ENCODE measurements at places on chromosomes 5 and 9.

GRCh38 chr5:90434116-90434714, 24.7 kb upstream of the CETN3 start:
- peak; percentile 0 for DNase-seq

DNA sequence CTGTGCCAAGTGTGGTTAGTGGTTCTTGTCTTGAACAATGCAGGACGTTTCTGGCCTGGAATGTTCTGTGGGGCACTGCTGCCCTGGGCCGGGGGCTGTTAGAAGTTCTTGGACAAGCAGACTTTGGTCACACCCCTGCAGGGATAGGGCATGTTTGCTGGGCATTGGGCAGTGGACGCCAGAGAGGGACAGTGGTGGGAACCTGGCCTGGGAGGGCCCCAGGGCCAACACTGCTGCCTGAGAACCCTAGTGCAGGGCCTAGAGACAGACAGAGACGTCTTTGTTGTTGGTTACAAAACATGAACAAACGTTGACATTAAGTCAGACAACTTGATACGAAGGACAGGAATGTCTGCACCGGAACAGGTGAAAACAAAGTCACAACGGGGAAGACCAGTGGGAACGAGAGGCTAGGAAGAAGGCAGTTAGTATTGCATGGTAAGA, 57.0 kb downstream of the WNK2 start:
- no peak for DNase-seq

DNA sequence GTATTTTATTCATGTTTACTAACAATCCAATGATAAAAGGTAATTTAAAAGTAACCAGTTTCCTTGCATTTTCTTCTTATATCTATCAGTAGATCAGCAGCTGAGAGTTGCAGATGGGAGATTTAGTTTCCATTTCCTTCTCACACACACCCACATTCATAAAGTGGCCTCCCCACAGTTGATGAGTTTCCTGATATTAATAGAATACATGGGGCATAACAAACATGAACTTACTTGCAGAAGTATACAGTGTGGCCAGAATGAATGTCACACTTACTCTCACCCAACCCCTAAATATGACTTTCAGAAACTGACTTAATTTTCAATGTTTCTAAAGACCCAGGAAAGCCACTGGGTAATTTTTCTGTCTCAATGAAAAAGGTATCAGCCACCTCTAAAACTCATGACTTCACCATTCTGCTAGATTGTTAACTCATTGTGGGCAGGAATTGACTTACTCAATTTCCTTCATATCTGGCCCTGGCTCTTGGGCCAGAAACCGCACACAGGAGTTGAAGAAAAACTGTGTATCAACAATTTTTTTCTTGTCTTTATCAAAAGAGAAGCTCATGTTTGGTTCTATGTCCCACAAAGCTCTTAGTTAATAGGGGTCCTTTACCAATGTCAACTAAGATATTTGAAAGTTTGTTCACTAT, 63.5 kb upstream of the OSMR start:
- DNase-seq: no peak

GRCh38 chr5:13034061-13034460, 910.4 kb downstream of the DNAH5 start:
- no peak for DNase-seq

- peak; percentile 84 for DNase-seq
These were observed 1.5 kb upstream of the OLFM1 start for GRCh38 chr9:135085830-135086546.

GRCh38 chr9:126216826-126217225, 109.8 kb upstream of the MVB12B start:
- DNase-seq: no peak

DNA sequence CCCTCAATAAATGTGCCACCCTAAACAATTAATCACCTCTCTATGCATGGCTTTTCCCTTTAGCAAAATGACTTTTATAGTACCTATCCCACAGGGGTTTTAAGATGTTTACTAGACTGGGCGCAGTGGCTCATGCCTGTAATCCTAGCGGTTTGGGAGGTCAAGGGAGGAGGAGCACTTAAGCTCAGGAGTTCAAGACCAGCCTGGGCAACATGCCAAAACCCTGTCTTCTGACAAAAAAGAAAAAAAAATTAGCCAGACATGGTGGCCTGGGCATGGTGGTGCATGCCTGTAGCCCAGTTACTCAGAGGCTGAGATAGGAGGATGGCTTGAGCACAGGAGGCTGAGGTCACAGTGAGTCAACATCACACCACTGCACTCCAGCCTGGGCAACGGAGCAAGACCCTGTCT, 13.5 kb downstream of the SH3TC2 start:
- no peak for DNase-seq

GRCh38 chr9:37745970-37746369, 7.6 kb upstream of the TRMT10B start:
- DNase-seq: no peak

GRCh38 chr5:21817668-21818369, 1035.3 kb downstream of the CDH12 start:
- no peak for DNase-seq

GRCh38 chr5:14173377-14174229, 30.5 kb downstream of the TRIO start:
- no peak for DNase-seq

GRCh38 chr9:89795538-89796195, 190.9 kb downstream of the GADD45G start:
- no peak for DNase-seq

GRCh38 chr5:114101153-114101552, 260.7 kb upstream of the KCNN2 start:
- no peak for DNase-seq

DNA sequence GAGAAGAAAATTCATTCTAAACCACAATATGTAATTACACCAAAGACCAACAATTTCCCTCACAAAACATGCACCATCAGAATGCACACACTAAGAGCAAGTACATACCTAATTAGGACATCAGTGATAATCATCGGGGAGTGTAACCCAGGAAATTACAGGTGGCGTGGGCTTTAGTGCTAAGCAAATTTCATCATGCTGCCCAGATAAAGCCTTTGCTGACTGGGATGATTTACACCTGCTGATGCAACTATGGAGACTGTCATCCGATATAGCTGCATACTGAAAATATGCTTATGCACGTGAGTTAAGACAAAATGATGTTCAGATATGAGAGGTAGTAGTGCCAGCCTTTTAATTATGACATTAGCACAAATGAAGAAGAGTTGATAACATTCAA, 123.2 kb downstream of the DCP2 start:
- DNase-seq: no peak

DNA sequence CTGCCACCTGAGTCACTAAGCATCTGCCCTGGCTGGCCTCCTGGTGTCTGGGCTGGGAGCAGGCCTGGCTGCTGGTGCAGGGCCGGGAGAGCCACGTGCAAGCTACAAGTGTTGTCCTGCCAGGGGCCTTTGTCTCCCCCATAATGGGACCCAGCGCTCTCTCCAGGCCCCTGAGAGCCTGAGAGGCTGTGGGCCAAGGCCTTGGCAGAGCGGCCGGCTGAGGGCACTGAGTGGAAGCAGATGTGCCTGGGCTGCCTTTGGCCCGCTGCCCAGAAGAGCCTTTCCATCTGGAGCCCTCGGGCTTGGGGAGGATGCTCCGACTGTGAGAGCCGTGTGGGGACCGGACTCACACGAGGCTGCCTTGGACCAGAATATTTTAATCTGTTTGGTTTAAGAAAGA, 185.5 kb downstream of the RGS3 start:
- peak; percentile 75 for DNase-seq

GRCh38 chr5:112372543-112372942, 46.5 kb downstream of the EPB41L4A start:
- DNase-seq: no peak

DNA sequence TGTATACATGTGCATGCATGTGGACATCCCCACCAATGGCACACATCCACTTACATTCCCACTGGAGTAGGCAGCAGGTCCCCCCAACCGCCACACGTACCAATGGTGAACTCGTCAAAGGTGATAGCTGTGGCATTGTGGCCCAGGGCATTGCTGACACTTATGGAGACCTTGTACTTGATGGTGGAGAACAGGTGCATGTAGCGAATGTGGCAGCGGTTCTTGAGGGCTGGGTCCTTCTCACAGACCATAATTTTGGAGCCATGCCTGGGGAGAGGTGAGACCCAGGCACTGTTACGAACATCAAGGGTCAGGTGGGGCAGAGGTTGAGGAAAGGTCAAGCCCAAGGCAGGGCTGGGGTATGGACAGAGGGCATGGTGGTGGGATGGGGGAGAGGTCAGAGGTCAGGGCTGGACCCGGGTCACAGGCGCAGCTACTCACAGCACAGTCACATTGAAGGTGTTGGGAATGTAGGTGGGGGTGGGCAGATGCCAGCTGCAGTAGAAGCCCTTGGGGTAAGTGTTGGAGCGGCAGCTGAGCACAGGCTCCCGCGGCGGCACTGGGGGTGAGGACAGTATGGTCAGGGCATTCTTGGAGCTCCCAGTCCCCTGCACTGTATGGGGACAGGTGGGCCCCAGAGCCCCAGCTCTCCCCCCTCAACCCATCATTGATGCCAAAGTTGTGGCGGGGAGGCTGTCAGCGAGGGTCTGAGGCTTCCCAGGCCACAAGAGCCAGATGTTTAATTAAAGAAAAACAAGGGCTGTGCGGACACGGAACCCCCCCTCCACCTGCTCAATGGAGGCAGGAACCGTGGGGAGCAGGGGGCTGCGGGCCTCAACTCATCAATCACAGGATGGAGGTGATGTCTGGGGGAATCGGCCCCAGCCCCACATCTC, 31.9 kb downstream of the CNTFR start:
- no peak for DNase-seq

All from DMS79 (cell line).